ENCODE measurements at places on chromosomes 4 and X.

- DNase-seq = no peak
Observed at GRCh38 chrX:154046940-154047610, 27.4 kb upstream of the IRAK1 start.

GRCh38 chrX:14923761-14924160, 50.5 kb downstream of the MOSPD2 start:
- no peak for DNase-seq

DNA sequence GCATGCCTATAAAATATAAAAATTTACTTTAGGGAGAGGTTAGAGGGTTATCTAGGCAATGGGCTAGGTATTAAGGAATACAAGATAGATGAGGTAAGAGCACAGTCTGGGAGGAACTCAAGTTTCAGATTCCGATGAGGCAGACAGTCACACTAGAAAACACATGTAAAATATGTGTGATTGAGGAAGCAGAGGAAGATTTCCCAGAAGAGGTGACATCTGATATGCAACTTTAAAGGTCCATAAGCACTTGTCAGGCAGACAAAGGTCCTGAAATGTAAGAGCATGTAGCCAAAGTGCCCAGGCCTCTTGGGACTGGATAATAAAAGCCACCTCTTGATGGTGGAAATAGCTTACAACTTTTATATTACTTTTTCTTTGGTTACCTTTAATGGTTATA, 81.1 kb upstream of the AADAT start:
- DNase-seq = no peak

DNA sequence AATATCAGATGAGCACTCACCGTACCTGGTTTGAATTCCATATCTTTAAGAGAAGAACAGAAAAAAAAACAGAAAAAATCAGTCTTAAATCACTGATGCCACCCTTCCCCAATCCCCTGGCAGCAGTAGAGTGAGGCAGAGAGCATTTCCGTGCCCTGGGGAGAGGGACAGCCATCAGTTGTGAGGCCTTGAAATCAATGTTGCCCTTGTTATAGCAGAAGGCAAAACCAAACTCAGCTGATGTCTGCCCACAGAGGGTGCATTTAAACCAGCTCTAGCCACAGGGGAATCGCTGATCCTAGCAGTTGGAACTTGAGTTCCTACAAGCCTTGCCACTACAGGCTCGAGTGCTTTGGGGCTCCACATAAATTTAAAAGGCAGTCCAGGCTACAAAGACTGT, 338.5 kb upstream of the FMR1 start:
- no peak for DNase-seq

DNA sequence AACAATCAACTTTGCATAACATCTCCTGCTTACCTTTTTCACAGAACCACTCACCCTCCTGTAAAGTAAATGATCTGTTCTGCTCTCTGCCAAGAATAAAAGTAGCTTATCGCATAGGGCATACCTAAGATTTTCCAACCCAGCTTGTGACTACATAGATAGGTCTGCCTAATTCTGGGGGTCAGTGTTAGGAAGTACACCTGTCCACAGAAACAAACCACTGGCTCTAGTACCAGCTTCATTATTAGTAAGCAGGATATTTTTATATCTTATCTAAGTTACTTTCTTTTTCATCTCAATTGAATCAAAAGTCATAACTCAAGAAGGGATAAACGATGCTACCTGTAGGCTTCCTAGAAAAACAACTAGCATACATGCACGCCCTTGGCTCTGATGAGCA, 23.8 kb downstream of the CXCL1 start:
- no peak for DNase-seq

GRCh38 chr4:190019023-190019858, 7.8 kb downstream of the FRG2 start:
- no peak for DNase-seq
